ENCODE measurements at places on chromosomes 13 and 19.

DNA sequence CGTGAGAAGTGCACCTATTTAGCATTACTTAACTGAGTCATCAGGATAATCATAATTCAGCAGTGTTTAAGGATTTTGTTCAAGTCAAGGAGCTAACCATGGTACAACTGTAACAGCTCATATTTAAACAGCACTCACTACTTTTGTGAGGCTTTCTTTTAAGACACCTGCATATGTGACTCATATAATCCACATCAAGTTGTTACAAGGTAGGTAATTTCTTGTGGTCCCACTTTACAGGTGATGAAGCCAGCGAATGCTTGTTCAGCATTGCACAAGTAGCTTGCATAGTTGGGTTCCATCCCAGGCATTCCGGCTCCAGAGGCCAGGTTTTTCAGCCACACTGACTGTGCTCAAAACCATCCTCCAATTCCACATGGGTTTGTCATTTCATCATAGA is 569.2 kb downstream of the MYO16 start:
- no peak for DNase-seq

DNA sequence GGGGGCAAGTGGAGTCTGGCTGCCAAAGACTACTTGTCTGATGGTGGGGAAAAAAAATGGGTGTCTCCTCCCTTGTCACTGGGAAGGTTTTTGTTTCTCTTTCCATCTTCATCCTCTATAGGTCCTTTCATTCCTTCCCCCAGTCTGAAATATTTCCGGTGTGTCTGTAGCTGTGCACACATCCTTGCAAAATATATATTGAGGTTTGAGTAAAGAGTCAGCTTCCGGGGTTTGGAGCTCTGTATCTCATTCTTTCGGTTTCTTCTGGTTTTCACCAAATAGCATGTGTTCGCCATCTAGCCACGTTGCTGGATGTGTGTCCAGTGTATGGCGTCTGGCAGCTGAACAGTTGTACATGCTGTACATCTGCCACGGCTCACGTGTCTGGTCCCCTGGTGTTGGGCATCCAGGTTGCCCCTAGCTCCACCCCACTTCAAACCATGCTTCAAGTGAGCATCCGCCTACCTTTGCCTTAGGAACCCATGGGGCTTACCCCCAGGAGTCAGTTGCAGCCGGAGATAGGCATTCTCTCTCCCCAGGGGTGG is 142.2 kb downstream of the SIPA1L3 start:
- DNase-seq = no peak

GRCh38 chr13:85588359-85588758 is 210.9 kb downstream of the SLITRK6 start:
- DNase-seq = no peak

DNA sequence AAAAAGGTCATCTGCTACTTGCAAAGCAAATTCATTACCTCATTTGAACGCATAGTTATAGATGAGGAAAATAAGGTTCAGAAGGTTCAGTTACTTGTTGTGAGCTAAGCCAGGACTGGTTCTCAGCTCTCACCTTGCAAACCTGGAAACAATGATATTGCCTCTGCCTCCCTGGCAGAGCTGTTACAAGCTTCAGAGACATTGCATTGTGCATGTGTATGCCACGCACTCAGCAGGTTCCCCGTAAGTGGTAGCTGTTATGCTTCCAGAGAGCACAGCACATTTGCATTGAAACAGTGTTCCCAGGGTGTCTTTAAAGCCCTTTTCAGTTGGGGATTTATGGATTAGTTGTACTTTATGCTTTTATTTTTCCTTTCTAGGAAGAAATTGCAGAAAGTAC is 80.6 kb downstream of the DGKH start:
- DNase-seq = no peak

- peak; percentile 60 for DNase-seq
These were observed 16.4 kb downstream of the PLEKHF1 start for GRCh38 chr19:29681422-29682235.

- no peak for DNase-seq
These were observed 918 bp upstream of the FUZ start for GRCh38 chr19:49814010-49814409.

DNA sequence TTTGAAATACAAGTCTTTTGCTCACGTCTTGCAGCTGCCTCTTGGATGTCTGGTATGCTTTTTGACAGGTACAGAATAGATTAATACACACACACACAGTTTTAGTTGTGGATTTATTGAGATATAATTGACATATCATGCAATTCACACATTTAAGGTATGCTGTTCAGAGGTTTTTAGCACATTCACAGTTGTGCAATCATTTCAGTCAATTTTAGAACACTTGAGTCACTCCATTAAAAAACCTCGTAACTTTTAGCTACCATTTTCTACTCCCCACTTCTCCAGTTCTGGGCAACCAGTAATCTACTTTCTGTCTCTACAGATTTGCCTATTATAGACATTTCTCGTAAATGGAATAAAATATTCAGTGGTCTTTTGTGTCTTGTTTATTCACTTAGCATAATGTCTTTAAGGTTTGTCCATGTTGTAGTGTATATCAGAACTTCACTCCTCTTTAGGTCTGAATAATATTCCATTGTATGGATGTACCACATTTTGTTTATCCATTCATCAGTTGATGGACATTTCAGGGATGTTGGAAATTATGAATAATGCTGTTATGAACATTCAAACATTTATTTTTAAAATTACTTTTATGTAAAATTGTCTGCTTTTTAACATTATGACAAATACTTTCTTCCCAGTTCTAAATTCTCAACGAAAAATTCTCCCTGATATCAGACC is 2.5 kb upstream of the ZMYM2 start:
- DNase-seq = no peak

DNA sequence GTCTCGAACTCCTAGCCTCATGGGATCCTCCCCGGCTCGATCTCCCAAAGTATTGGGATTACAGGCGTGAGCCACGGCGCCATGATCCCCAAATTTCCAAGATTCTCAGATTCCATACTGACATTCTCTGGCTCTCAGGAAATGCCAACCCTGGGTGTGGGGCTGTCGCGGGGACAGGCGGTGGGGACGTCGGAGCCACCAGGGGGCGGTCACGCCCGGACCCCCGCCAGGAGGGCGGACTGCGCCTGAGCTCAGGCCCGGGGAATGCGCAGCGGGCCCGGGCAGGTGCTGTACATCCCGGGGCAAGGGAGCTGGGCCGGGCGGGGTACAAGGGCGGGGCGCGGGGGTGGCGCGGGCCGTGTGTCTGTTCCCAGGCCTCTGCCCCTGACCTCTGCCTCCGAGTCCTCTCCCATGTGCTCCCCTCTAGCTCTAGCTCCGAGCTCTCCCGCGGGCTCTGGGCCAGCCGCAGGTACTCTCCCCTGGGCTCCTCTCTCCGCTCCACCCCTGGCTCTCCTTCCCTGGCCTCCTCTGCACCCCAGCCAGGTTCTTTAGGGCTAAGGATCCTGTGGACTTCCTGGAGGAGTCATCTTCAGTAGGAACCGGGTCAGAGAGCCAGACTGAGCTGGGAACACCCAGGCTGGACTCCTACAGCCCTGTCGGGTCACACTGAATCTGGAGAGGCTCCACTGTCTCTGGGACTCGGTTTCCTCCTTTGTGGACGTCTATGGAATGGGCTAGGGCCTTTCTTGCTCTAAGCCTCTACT is 2.4 kb downstream of the PPP1R13L start:
- DNase-seq = peak; percentile 51

DNA sequence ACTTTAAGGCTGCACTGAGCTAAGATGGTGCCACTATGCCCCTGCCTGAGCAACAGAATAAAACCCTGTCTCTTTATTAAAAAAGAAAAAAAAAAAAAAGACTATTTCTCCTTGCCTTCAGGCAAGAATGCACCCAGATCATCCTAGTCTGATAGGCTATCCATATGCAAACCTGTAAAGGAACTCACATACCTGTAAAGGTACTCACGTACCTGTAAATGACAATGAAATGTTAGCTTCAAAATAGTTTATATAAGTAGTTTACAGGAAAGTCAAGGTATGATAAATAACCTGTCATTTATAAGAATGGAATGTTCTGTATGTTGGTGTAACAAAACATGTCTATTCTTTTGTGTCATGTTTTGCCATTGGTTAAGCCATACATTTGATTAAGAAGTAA is 86.3 kb downstream of the PIBF1 start:
- no peak for DNase-seq

- DNase-seq = no peak
These were observed 2.1 kb upstream of the EFNB2 start for GRCh38 chr13:106537521-106537920.

DNA sequence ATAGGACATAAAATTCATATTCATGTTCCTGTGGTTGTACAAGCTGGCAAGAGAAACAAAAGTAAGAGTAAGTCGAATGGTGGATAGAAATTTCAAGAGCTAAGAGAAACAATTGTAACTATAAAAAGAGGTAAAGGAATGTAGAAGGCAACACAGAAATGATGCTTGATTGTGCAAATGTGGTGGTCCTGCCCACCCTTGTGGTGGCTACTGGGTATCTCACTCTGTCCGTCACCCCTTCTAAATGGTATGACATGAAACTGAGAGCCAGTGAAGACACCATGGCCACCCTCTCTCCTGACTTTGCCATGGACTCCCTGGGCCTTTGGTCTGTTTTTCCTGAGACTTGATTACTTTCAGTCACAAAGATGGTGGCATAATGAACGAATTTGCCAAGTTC is 925.9 kb upstream of the SLITRK6 start:
- no peak for DNase-seq

DNA sequence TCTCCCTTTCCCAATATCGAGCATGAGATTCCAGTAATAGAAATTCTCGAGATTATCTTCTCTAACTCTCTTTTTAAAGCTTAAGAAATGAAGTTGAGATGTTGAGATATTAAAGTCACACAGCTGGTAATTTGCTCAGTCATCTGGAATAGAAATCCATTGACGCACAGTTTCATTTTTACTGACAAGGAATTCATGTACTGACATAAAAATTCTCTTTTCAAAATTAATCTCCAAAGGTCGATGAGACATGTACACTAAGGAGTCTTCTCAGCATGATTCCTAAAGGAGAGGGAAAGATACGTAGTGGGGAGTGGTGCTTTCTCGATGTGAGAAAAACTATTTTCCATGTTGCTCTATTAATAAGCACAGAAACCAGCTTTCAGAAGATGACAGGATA is 1639.5 kb upstream of the MIR17HG start:
- DNase-seq = no peak

GRCh38 chr19:4991996-4992698 is 23.2 kb downstream of the KDM4B start:
- DNase-seq = no peak

DNA sequence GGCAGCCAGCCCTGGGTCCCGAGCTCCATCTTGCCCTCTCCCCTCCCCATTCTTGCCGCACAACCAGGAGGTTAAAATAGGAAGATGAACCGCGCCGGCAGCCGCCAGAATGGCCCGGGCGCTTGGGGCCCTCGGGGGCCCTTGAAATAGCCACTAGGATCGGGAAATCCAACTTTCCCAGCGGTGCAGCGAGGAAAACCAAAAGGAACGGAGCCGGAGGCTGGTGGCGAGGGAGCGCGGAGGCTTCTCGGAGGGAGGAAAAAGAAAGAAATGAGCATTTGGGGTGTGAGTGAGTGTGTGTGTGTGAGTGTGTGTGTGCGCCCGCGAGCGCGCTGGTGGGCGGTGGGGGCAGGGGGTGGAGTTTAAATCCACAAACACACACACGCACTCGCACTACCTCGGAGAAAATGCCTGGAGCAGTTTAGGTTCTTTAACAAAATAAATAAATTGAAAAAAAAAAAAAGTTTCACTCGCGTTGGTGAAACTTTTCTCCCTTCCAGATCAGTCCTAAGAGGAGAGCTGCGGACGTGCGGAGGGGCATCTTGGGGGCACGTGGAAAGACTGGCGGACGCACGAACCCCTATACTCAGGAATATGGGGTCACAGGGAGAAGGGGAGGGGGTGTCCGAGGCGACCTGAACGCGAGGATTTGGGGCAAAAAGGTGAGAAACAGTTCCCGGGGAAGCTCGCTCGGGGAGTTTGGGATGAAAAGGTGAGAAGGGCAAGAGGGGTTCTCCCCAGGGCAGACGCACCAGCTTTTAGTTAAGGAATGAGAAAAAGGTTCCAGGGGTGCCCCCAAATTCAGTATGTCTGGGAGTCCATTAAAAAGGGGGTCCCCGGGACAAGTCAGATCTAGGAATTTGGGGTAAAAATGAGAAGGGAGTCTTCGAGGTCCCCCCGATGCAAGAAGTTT is 1.3 kb downstream of the RFX2 start:
- peak; percentile 49 for DNase-seq

All from AG08395 (cell line).